ENCODE measurements at places on chromosomes 4 and X.
A peak's percentile ranks its signal among the peaks of the same experiment; 100 is the strongest.

GRCh38 chr4:6633091-6633906 is 7.2 kb upstream of the MRFAP1 start:
- ATAC-seq: no peak

DNA sequence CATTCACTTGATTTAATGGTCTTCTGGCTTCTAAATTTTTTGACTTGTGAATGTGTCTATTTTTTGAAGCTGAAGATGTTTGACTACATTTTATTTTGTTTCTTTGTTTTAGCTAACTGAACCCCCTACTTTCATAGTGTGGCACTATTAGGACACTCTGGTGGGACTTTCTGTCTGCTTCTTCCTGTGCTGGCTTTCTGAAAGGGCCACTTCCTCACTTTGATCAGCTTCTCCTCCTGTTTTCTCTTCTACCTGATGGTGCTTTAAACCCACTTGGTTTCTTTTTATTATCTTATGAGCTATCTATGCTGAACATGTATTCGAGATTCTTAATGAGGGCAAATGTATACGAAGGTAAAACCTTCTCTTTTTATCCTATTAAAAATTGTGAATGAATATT is 186.1 kb upstream of the CASK start:
- no peak for ATAC-seq

- ATAC-seq: peak; percentile 56
Observed at GRCh38 chr4:42391981-42392380, 5.3 kb upstream of the SHISA3 start.

DNA sequence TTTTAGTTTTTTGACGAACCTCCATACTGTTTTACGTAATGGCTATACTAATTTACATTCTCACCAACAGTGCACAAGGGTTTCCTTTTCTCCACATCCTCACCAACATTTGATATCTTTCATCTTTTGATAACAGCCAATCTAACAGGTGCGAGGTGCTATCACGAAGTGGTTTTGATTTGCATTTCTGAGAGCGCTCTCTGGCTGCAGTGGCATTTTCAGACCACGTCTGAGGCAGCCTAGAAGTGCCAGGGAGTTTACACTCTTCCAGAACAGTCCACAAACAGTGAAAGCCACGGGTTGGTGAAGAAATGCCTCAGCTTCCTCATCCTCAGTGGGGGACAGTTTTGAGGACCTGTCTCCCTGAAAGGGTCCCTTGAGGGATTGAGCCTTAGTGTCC is 471.0 kb downstream of the BCOR start:
- no peak for ATAC-seq

GRCh38 chr4:139658185-139658584 is 7.4 kb upstream of the MGST2 start:
- no peak for ATAC-seq

- ATAC-seq: peak; percentile 78
Observed at GRCh38 chr4:2330091-2331042, 68.5 kb upstream of the MXD4 start.

GRCh38 chrX:151765026-151765425 is 30.5 kb downstream of the CNGA2 start:
- no peak for ATAC-seq

GRCh38 chrX:101605146-101605545 is 12.7 kb downstream of the ARMCX6 start:
- ATAC-seq: no peak

DNA sequence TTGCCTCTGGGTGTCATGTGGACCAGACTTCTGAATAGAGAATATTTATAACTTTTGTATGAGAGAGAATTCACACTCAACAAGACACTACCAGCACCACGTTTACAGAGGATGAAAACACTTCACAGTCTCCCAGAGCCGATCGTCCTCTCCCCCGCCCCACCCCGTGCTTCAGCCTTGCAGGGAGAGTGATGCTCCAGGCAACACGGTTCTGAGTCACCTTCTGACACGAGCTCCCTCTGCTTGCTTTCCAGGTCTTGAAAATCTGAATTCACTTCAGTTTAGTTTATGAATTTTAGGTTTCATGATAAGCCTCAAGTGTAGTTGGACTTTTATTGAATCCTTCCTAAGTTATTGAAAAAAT is 59.8 kb downstream of the CPLX1 start:
- ATAC-seq: peak; percentile 15

- ATAC-seq: peak; percentile 84
Observed at GRCh38 chr4:156475322-156475721, 496.3 kb downstream of the PDGFC start.

DNA sequence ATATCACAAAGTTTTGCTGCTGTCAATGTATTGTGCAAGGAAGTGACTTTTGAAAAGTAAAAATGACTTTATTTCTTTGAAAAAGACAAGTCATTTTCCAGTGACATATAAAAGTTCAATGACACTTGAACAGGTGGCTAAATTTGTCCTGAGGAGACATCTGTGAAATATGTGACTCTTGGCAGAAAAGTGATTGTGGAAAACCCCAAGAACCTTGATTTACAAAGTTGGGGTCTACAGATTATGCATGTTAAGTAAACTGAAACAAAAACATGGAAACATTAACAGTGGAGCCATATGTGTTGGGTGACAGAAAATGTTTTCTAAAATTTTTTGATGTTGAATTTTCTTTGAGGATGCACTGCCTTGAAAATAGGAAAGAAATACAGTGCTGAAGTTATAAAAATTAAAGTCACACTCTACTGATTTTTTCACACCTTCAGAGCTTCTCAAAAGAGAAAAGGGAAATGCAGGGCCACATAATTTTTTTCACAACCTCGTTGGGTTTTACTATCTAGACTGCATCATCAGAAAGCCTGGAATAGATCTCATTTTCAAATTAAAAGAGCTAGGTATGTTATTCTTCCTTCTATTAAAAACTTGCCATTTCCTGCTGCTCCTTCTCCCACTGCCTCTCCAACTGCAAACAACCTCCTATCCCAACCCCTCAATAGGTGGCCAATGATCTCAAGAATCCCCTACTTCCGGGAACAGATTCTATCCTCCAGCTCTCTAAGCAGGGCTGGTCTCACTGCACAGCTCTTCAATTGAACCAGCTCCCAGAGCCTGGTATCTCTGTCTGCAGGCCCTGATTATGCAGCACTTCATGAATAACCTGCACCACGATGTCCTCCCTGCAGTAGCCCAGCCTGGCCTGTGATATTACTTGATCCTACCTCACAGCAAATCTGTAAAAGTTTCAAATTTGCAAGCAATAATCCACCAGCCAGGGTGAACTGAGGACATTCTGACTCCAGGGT is 570.8 kb upstream of the CPEB2 start:
- ATAC-seq: no peak

DNA sequence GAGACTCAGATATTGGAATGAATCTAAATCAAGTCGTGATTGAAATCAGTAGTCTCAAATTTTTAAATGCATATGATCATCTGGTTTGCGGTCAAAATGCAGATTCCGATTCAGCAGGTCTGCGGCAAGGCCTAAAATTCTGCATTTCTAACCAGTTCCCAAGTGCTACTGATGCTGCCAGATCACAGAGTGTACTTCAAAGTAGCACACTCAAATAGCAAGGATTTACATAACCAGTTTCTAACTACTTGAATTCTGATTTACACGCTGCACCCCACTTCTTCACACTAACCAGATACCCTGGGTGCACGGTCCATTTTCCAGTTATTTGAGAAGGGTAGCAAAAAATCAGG is 752 bp downstream of the MBTPS2 start:
- ATAC-seq: peak; percentile 13

DNA sequence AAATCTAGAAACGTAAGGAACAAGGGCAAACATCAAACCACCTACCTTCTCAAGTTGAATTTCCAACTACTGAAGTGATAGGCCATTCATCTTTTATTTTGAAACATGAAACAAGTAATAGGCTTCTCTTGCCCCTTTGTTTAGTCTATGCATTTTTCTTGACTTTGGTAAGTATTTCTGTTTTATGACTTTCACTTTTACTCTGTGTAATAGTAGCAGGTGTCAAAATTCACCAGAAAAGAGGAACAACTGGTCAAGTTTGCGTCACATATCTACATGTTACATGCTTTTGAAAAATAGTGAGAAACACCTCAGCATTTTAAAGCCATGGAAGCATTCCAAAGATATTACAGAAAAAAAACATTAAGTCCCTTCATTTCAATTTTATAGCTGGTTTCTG is 157.1 kb upstream of the FTHL17 start:
- ATAC-seq: no peak

GRCh38 chr4:1006856-1007255 is 4.6 kb upstream of the FGFRL1 start:
- ATAC-seq: no peak

DNA sequence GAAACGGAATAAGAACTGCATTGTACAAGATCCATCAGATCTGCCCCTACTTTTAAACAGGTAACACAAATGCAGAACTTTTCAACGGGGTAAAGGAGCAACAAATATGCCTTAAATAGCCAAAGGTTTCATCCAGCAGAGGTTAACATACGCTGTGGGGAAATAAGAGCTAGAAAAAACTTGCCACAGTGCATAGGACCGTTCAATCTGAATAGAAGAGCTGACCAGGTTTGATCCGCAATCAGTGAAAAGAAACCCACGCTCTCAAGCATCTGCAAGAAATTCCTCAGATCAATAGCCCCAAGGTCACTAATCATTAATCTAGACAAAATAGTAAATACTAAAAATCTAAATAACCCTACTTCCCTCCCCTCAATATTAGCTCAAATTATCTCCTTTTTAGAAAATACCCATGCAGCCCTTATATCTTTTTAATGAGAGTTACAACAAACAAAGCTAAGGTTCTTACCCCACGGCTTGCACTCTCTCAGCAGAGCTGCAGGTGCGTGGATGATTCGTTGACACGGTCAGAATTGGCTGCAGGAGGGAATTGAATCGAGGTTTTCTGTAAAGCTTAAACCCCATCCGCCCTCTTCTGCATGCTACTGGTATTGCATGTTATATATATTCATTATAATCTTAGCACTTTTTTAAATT is at the start of gene TLR10:
Gene TLR10 (minus strand): TSS at position 539 of the 657 bp plus-strand sequence. CDS start 7,400 bp downstream, outside the sequence.
- ATAC-seq: peak; percentile 79
